ENCODE measurements at places on chromosomes 6 and 20.

DNA sequence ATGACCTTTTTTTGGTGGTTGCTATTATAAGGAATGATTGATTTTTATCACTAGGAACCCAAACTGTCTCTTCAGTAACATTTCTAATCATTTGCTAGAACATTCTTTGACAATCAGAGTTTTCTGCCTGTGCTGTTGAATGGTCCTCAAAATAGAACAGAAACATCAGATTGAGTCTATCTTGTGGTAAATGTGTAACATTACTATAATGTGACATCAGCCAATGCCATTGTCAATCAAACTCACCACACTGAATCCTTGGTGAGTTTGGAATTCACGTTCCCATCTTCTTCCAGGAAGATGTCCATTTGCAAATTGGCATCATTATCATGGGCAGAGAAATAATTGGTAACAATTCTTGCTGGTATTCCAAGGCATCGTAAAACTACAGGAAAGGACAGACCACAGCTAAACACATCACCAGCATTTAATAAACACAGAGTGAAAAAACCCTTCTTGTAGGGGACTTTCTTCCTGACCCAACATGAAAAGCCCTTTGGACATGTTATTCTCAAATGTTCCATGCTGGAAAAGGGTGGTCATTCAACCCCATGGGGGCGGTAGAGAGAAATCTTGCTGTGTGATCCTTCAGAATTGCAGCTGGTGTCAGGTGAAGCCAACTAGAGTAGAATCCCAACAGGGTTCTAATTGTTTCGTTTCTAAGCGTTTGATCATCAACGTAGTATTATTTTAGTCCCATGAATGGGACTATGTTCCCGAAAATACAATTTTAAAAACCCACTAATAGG lies 98.5 kb downstream of the F13A1 start:
- H3K4me3 ChIP-seq: no peak overlapping the region
- no peaks in the 10 kb centered on the region for H3K36me3 ChIP-seq
- no peak overlapping the region for H3K27ac ChIP-seq
- no peaks in the 10 kb centered on the region for H3K4me1 ChIP-seq
- DNase-seq: no peak

- H3K36me3 ChIP-seq: no peaks in the 10 kb centered on the region
- H3K27ac ChIP-seq: no peak overlapping the region
- no peaks in the 10 kb centered on the region for H3K27me3 ChIP-seq
- H3K4me3 ChIP-seq: no peak overlapping the region
Measured at GRCh38 chr6:101747716-101748115, 354.2 kb downstream of the GRIK2 start.

- H3K4me3 ChIP-seq: no peak overlapping the region
- no peaks in the 10 kb centered on the region for H3K36me3 ChIP-seq
- no peak overlapping the region for H3K27ac ChIP-seq
- H3K27me3 ChIP-seq: peaks cover 35% of the 10 kb centered on the region
- peaks cover 3% of the 10 kb centered on the region for H3K4me1 ChIP-seq
Measured at GRCh38 chr20:46739431-46740213, 30.2 kb downstream of the SLC2A10 start.

DNA sequence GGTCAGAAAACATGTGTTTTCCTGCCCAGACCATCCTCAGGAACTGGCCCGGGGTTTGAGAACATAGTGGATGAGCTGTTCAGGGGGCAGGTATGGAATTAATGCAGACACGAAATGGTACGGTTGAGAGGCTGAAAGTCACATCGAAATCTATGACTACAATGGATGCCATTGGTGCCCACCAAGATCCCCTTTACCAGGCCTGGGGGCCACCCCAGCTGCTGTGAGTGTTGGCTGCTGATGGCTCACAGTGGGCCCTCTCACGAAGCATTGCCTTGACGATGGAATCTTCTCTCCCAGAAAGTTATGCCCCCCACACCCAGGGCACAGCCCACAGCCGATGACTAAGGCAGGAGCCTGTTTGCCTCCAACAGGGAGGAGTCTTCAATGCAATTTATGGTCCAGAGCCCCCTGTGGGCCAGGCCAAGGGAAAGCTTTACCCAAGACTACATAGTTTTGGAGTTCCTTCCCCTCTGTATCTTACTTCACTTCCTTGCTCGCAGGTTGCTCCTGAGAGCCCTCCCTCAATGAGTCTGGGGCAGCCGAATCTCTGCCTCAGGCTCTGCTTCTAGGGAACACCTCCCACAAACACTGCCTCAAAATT lies 92.6 kb downstream of the BFSP1 start:
- no peak overlapping the region for H3K27ac ChIP-seq
- H3K4me1 ChIP-seq: no peaks in the 10 kb centered on the region
- no peaks in the 10 kb centered on the region for H3K36me3 ChIP-seq
- peaks cover 4% of the 10 kb centered on the region for H3K27me3 ChIP-seq

DNA sequence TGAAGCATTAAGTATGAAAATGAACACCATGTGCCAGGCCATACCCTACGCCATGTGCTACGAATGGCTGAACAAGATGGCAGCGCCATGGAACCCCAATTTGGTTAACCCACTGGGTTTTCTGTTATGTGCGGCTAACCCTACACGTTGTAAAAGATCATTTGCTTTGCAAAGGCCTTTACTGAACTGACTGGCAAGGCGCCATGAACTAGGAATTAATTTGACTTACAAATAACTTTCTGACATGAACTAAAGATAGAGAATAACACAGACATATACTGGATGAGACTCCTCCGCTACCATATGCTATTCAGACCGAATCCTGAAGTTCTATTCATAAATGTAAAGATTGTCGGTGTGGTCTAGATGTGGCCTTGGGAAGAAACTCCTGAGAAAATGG lies 3.9 kb downstream of the CNKSR3 start:
- H3K27me3 ChIP-seq: peaks cover 40% of the 10 kb centered on the region
- no peak overlapping the region for H3K27ac ChIP-seq
- DNase-seq: no peak
- no peak overlapping the region for H3K4me3 ChIP-seq
- no peaks in the 10 kb centered on the region for H3K36me3 ChIP-seq

GRCh38 chr6:63649269-63649668 lies 13.7 kb downstream of the PHF3 start:
- DNase-seq: no peak
- H3K27me3 ChIP-seq: no peaks in the 10 kb centered on the region
- H3K27ac ChIP-seq: no peak overlapping the region

GRCh38 chr6:48280035-48280620 lies 169.1 kb upstream of the PTCHD4 start:
- H3K4me3 ChIP-seq: no peak overlapping the region
- H3K27ac ChIP-seq: no peak overlapping the region
- no peaks in the 10 kb centered on the region for H3K36me3 ChIP-seq
- no peak for DNase-seq

Measured in activated naive CD8-positive, alpha-beta T cell treated with anti-CD3 and anti-CD28 coated beads, Interleukin-2, amount 10 ng/mL, durations not matched to agents 7 days and 5 days (primary cell).